ENCODE measurements at places on chromosomes 16 and 17. TPM values are rescaled to one million over a fixed set of nuclear protein-coding genes. Genes with fewer than 3 reads are reported as not detected.

Gene SEPTIN12
- not detected for total RNA-seq

Gene CFAP20
- total RNA-seq, result 70.0 TPM

Gene KIF18B
- 3.5 TPM for total RNA-seq

Gene MT1M
- 0.28 TPM for total RNA-seq

Gene MYADML2
- 0.05 TPM for total RNA-seq

Gene SNX20
- total RNA-seq, result 34.2 TPM

Gene ALOX12B
- total RNA-seq, result 0.42 TPM

Gene WIPF2
- 2.9 TPM for total RNA-seq

Gene TEX19
- total RNA-seq, result 0.57 TPM

Gene ASPHD1
- total RNA-seq, result 0.09 TPM

Gene PCGF2
- 1.4 TPM for total RNA-seq

Gene CDRT4
- total RNA-seq, result 1.5 TPM

Gene ENPP7
- total RNA-seq, result 0.05 TPM

Gene WNK4
- total RNA-seq, result 0.05 TPM

Gene FOXC2
- total RNA-seq, result 0.09 TPM

Gene ODAD4
- 0.61 TPM for total RNA-seq

Gene PRR15L
- total RNA-seq, result 0.38 TPM

Gene ATP2C2
- total RNA-seq, result 0.38 TPM

Gene CDH3
- total RNA-seq, result 45.6 TPM

Gene SLC2A4
- 0.19 TPM for total RNA-seq

Gene ULK2
- 7.9 TPM for total RNA-seq

Gene UTS2R
- 0.33 TPM for total RNA-seq

Gene MAPT
- total RNA-seq, result 0.57 TPM

Gene SSTR5
- total RNA-seq, result not detected

Gene SAP30BP
- 85.4 TPM for total RNA-seq

Gene IL4R
- 14.8 TPM for total RNA-seq

Gene SLC16A13
- total RNA-seq, result 0.42 TPM

Gene CACNG4
- total RNA-seq, result 0.09 TPM

Measured in thymus (tissue), 14 donors.